Esophagus muscularis mucosa (tissue), 4 donors: ENCODE measurements at places on chromosomes 2 and 18. TPM values are rescaled to one million over a fixed set of nuclear protein-coding genes. Genes with fewer than 3 reads are reported as not detected.

GRCh38 chr2:69828938-69829255 is 563 bp upstream of the GMCL1 start:
- H3K27ac ChIP-seq: peak overlapping the region; percentile 86
- no peak for DNase-seq
- H3K36me3 ChIP-seq: no peaks in the 10 kb centered on the region
- no peaks in the 10 kb centered on the region for H3K27me3 ChIP-seq
- H3K4me1 ChIP-seq: peaks cover 37% of the 10 kb centered on the region
- H3K4me3 ChIP-seq: peak overlapping the region; percentile 99

- no peaks in the 10 kb centered on the region for H3K27me3 ChIP-seq
- H3K36me3 ChIP-seq: no peaks in the 10 kb centered on the region
- H3K27ac ChIP-seq: no peak overlapping the region
- H3K4me3 ChIP-seq: no peak overlapping the region
These were observed 6.5 kb upstream of the LOXHD1 start for GRCh38 chr18:46663539-46663938.

DNA sequence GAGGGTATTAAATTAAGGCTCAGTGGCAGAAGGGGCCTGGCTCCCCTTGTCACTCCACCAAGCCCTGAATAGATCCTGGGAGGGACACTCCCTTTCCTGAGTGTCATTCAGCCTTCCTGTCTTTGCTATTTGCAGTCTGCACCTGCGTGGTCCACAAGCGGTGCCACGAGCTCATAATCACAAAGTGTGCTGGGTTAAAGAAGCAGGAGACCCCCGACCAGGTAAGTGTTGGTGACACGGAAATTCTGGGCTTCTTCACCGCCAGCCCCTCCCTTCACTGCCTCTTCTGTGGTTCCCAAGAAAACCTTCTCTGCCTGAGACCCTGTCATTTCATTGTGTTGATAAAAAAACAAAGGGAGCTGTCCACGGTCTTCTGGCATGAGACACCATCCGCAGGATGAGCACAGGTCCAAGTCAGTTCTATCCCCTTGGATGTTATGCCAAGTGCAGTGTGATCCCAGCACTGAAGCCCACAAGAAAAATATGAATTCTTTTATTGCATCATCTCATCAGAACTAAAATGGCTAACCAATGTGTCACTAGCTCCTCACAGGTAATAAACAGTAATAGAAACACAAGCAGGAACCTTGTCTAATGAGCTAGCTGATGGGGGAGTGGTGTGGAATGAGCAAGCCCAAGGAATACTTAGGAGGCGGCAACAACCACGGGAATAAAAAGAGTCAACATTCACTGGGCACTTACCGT is 316.9 kb upstream of the EPAS1 start:
- H3K4me3 ChIP-seq: no peak overlapping the region
- H3K27me3 ChIP-seq: no peaks in the 10 kb centered on the region
- no peak overlapping the region for H3K27ac ChIP-seq
- peak; percentile 64 for DNase-seq
- peaks cover 34% of the 10 kb centered on the region for H3K36me3 ChIP-seq

The PLGLB2 gene
- total RNA-seq: 0.98 TPM

The NAT8 gene
- not detected for total RNA-seq

- no peak overlapping the region for H3K27ac ChIP-seq
- H3K4me3 ChIP-seq: no peak overlapping the region
- H3K4me1 ChIP-seq: peaks cover 10% of the 10 kb centered on the region
- H3K27me3 ChIP-seq: no peaks in the 10 kb centered on the region
- DNase-seq: no peak
These were observed 134.5 kb downstream of the PTRHD1 start for GRCh38 chr2:24658531-24659202.

The INPP5D gene
- total RNA-seq: 12.5 TPM

- H3K36me3 ChIP-seq: no peaks in the 10 kb centered on the region
- H3K27me3 ChIP-seq: no peaks in the 10 kb centered on the region
- no peak overlapping the region for H3K4me3 ChIP-seq
- H3K4me1 ChIP-seq: no peaks in the 10 kb centered on the region
- DNase-seq: no peak
- H3K27ac ChIP-seq: no peak overlapping the region
These were observed 83.1 kb downstream of the MBD5 start for GRCh38 chr2:148103946-148104345.

The GREB1 gene
- total RNA-seq: 3.7 TPM

The SEMA4F gene
- total RNA-seq: 5.4 TPM

The CCDC85A gene
- total RNA-seq: 6.7 TPM

DNA sequence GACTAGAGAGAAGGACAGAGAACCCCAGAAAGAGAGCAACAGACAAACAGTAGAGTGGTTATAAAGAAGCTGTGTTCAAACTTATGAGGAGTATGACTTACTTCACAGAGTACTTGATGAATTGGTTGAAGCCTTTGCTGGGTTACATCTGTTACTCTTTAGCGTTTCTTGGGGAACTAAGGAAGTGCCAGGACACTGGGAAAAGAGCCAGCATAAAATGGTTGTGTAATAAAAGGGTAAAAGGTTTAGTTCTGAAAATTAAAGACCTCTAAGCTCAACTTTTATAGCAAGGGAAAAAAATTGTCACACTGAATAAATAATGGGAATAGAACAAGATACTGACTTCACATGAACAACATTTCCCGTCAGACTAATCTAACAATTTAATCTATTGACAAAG is 17.0 kb upstream of the STAT4 start:
- no peaks in the 10 kb centered on the region for H3K36me3 ChIP-seq
- H3K27ac ChIP-seq: peak overlapping the region; percentile 30
- DNase-seq: no peak
- H3K27me3 ChIP-seq: no peaks in the 10 kb centered on the region
- H3K4me3 ChIP-seq: no peak overlapping the region

DNA sequence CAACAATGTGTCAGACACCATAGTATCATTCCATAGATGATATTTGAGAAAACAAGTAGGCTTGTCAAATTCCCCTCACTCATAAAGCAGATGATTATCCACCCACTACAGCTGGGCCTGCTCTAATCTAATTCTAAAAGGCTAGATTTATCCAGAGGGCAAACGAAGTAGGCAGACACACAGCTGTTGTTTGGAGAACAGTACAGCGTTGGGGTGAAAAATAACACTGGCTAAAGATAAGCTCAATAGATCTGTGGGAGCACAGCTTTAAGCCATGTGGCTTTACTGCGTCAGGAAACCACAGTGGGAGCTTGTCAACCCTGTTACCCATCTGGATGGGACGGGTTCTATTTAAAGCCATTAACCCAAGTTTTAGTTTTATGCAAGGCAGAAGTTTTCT is 48.9 kb upstream of the COBLL1 start:
- H3K27me3 ChIP-seq: no peaks in the 10 kb centered on the region
- no peak overlapping the region for H3K27ac ChIP-seq
- no peak overlapping the region for H3K4me3 ChIP-seq
- no peaks in the 10 kb centered on the region for H3K36me3 ChIP-seq

The GAREM2 gene
- 2.5 TPM for total RNA-seq

The CDH7 gene
- 0.06 TPM for total RNA-seq

DNA sequence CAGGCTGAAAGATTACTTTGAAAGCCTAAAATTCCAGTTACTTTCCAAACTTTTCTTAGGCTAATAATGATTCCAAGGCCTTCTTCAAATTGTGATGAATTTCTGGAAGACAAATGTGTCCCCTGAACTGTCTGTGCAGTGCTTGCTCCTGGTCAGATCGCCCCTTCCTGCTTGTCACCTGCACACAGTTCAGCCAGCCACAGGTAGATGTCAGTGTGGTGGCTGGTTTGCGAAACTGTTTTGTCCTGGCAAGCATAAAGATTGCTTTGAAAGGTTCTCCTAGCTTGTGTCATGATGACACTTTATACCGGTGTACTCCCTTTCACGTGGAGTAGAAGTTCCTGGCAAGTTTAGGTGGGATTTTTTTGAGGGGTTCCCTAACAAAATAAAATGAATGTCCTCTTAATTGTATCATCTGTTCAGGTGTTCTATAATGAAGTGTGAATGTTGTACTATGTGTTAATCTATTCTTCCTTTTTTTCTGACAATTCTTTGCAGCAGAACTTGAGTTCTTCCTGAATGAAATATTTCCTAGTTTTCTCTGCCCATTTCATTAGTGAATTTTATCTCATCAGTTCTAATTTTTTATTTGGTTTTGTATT is 298.8 kb downstream of the ZNF407 start:
- no peaks in the 10 kb centered on the region for H3K4me1 ChIP-seq
- no peak overlapping the region for H3K27ac ChIP-seq

DNA sequence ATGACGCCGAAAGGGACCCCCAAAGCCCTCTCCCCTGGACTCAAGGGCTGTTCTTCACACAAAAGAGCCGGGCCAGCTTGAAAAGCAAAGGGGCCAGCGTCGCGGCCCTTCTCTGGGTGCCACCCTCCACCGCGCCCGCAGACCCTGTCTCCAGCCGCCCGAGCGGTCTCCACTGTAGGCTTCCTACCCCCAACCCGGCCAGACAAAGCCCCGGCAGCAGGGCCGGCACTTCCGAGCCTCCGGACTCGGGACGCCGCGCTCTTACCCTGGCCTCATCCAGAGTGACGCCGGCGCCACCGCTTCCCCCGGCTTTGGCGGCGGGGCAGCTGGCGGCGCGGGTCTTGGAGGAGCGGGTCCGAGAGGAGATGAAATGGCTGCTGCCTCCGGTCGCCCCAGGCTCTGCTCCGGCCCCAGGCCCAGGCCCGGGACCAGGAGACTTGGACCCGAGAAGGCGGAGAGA is 603 bp downstream of the ATAD2B start:
- no peaks in the 10 kb centered on the region for H3K36me3 ChIP-seq
- no peak for DNase-seq
- H3K4me1 ChIP-seq: peaks cover 61% of the 10 kb centered on the region
- peak overlapping the region; percentile 98 for H3K27ac ChIP-seq
- peak overlapping the region; percentile 76 for H3K4me3 ChIP-seq

DNA sequence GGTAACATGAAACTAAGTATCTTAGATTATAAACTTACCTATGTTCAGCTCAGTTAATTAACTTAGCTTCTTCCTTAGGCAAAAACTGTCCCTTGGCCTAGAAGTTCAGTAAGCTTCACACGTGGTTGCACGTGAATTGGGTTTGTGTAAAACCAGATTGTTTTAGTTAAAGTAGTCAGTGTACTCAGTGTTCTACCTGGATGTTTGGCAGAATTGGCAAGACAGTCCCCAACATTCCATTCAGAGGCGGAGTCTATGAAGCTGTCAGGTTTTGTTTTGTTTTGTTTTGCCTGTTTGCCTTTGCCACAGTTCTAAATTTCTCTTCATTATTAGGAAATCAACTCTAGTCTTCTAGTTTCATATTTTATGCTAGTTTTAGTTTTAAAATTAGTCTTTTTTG is 105.3 kb upstream of the ZEB2 start:
- no peaks in the 10 kb centered on the region for H3K27me3 ChIP-seq
- no peak overlapping the region for H3K27ac ChIP-seq
- no peaks in the 10 kb centered on the region for H3K36me3 ChIP-seq
- no peak for DNase-seq

The HOXD13 gene
- total RNA-seq: not detected

The PRKAG3 gene
- not detected for total RNA-seq

The SCG2 gene
- 2.1 TPM for total RNA-seq

DNA sequence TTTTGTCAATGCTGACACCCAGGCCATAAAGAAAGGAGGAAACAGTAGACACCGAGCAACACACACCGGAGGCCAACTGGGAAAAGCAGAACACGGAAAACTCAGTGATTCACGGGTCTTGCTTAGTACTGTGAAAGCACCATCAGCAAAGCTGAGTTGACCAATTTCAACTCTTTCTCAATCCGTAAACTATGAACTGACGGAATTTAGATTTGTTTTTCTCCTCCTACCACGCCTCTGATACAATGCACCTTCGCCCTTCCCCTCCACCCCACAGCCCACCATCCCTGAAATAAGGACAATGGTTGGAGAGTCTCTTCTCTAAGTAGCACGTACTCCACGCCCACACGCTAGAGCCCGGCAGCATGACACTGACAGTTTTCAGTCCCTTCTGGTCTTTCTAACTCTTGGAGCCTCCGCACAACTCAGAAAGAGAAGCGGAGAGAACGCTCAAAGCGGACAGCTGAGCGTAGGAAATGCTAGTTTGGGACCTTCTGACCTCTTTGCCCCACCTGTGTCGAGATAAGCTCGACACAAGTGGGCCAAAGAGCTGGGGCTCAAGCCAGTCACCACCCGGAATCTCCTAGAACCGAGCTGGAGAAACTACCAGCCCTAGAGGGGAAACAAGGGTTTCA is 669 bp downstream of the LNPK start:
- peaks cover 23% of the 10 kb centered on the region for H3K4me1 ChIP-seq
- H3K4me3 ChIP-seq: peak overlapping the region; percentile 74
- peak overlapping the region; percentile 82 for H3K27ac ChIP-seq
- no peak for DNase-seq
- H3K36me3 ChIP-seq: no peaks in the 10 kb centered on the region

The STARD6 gene
- total RNA-seq: not detected

- no peaks in the 10 kb centered on the region for H3K27me3 ChIP-seq
- H3K4me1 ChIP-seq: no peaks in the 10 kb centered on the region
- H3K4me3 ChIP-seq: no peak overlapping the region
- H3K36me3 ChIP-seq: no peaks in the 10 kb centered on the region
- no peak overlapping the region for H3K27ac ChIP-seq
These were observed 215.5 kb downstream of the TRIB2 start for GRCh38 chr2:12932192-12932591.

The NAB1 gene
- 59.8 TPM for total RNA-seq

The MLPH gene
- 8.7 TPM for total RNA-seq

The CD28 gene
- total RNA-seq: 2.2 TPM

GRCh38 chr2:232235716-232236115 is 142.8 kb upstream of the ALPP start:
- H3K27me3 ChIP-seq: no peaks in the 10 kb centered on the region
- peaks cover 17% of the 10 kb centered on the region for H3K4me1 ChIP-seq
- DNase-seq: no peak
- no peaks in the 10 kb centered on the region for H3K36me3 ChIP-seq

DNA sequence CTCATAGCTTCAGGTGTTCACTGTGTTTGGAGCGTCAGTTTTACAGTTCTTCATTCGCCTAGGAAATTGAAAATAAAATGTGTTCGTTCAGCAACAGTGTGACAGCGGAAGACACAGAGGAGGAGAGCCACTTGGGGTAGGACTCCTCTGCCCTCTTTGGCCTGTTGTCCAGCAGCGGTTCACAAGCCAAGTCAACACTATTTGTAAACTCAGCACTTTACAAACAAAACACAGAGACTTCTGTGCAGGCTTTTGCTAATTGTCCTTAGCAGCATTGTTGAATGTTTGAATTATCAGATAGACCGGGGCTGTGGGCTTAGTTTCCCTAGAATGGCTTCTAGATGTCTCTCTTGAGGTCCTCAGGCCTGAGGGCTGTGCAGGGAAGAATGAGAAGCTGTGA is 73.2 kb downstream of the TNFRSF11A start:
- no peak overlapping the region for H3K4me3 ChIP-seq
- DNase-seq: no peak
- H3K27ac ChIP-seq: no peak overlapping the region
- H3K27me3 ChIP-seq: no peaks in the 10 kb centered on the region
- no peaks in the 10 kb centered on the region for H3K36me3 ChIP-seq

GRCh38 chr18:32177530-32177929 is 12.3 kb upstream of the MEP1B start:
- no peaks in the 10 kb centered on the region for H3K27me3 ChIP-seq
- H3K4me3 ChIP-seq: no peak overlapping the region
- no peak overlapping the region for H3K27ac ChIP-seq

DNA sequence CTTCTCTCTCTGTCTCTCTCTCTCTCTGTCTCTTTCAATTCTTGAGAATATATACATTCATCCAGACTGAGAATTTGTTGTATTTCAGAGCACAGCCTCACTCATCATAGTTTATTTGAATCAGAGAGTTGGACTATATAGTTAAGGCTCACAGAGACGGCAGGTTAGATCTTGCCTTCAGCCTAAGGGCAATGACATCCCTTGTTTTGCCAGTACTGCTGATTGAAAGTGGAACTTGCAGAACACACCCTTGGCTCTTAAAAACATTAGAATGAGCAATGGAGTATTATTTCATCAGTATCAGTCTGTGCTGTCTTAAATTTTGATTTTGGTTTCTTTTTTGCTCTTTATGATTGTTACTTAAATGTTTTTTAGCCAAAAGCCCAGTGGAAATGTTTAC is 62.0 kb upstream of the DSG1 start:
- H3K27ac ChIP-seq: no peak overlapping the region
- H3K4me3 ChIP-seq: no peak overlapping the region
- no peak for DNase-seq
- no peaks in the 10 kb centered on the region for H3K27me3 ChIP-seq
